ENCODE measurements at places on chromosomes 5 and 9.
A peak's percentile ranks its signal among the peaks of the same experiment; 100 is the strongest.

GRCh38 chr5:144088206-144089064 lies 82.0 kb downstream of the YIPF5 start:
- no peak for DNase-seq

DNA sequence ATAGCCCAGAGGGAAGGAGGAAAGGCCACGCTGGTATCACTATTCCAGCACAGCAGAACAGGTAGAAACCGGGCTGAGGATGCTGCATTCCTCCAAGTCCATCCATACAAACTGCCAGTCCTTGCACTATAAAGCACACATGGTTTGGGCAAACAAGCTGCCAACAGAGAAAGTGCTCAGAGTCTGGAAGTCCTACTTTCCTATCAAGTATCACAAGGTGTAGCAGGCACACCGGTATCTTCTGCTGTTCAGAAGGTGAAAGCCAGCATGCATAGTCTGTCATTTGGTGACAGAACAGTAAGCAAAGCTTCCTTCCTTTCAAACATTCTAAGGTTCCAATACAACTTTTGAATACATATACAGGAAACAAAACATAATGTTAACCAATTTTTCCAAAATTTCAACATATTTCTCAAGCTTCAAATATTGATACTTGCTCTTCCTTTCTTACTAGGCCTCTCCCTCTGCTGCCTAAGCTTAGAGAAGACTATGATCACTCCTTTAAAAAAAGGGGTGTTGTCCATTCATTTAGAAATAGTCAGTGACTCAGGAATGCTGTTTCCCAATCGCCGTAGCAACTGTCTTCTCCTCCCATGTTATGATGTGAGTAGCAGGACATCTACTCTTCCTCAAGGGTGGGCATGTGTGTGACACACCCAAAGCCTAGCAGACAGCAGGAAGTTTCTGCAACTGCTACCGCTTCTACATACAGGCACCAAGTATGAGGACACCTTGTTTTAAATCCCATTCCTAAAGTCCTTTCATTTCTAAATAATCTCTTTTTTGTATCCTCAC lies 14.7 kb downstream of the DIAPH1 start:
- no peak for DNase-seq

DNA sequence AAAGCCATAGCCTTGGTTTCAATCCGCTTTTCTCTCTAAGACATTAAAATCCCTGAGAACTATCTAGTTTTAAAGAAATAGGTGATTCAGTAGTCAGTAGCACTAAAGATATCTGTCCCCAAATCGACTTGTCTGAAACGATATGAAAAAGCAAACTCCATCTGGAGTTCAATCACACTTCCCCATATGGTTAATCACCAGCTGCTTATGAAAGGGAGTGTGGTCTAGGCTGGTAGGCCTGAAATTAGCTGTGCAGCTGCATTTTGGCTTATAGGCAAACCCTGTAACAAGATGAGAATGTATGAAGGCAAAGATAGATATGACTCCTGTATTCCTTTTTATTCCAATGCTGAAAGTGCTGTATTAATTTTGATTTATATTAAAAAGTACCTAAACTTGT lies 65.9 kb downstream of the DMRTA1 start:
- no peak for DNase-seq

GRCh38 chr9:111937781-111938426 lies 41.3 kb downstream of the UGCG start:
- peak; percentile 33 for DNase-seq

- no peak for DNase-seq
Measured at GRCh38 chr9:96420468-96421219, 2.5 kb upstream of the ZNF367 start.

GRCh38 chr5:6788439-6788838 lies 75.2 kb downstream of the TENT4A start:
- no peak for DNase-seq

DNA sequence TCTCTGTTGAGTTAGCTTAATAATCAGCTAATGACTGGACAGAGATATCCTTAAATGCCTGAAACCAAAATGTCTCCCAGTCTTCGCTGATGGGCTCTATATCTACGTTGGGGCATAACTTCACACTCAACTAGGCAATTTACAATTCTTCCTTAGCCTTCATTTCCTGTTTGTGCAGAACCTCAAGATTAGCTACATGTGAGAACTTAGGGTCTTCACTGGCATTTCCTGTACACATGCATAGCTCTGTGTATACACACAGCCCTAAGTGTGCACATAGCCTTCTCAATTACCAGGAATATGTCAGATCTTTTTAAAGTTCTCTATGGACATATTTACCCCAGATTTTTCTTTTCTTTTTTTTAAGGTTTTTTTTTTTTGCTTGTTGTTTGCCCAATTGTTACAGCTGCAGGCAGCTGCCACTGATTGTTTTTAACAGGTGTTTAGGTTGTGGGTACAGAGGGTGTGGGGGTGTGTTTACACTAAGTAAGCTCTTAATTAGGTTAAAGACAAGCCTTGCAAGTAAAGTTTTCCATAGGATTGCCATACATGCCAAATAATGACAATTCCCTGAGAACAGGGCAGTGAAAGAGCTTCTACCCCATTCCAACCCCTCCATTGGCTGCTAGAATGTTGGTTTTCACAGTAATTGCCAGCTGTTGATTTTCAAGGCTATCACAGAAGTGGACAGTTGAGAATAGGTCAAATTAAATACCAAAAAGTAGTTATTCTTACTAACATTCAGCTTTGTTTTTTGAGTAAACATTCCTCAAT lies 441.0 kb downstream of the TLE4 start:
- no peak for DNase-seq

- peak; percentile 14 for DNase-seq
Measured at GRCh38 chr9:4366591-4367330, 66.9 kb upstream of the GLIS3 start.

DNA sequence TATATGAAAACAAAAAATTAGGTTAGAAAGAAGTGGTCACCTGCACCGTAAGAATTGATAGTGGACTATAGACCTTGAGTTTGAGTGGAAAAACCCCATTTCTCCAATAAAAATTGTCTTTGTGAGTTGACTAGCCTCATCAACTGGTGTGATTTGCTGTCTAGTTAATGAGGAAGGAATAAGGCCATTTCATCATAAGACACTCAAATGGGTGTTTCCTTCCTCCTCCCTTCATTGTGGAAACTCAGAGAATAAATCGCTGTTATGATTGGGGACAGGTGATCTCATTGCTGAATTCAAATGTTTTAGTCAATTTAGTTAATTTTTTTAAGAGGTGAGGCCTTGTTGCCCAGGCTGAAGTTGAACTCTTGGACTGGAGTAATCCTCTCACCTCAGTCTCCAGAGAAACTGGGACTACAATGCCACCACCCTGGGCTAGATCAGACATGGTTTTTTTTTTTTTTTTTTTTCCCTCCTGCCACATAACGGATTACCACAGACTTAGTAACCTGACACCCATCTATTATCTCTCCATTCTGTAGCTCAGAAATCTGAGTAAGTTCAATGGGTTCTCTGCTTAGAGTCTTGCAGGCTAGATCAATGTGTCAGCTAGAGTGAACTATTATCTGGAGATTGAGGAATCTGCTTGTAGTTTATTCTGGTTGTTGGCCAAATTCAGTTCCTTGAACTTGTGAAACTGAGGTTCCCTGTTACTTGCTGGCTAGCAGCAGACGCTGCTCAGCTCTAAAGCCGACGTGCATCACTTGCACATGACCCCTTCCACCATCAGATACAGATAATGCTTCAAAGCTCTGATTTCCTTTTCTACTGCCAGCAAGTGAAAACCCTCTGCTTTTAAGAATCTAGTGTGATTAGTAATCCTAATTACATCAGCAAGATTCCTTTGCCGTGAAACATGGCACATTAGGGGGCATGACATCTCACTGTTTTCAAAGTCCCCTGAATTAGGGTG lies 663.8 kb upstream of the CDH9 start:
- DNase-seq: no peak

GRCh38 chr9:37840560-37841194 lies 40.1 kb downstream of the DCAF10 start:
- no peak for DNase-seq

GRCh38 chr5:61207884-61208283 lies 45.6 kb upstream of the SMIM15 start:
- no peak for DNase-seq

DNA sequence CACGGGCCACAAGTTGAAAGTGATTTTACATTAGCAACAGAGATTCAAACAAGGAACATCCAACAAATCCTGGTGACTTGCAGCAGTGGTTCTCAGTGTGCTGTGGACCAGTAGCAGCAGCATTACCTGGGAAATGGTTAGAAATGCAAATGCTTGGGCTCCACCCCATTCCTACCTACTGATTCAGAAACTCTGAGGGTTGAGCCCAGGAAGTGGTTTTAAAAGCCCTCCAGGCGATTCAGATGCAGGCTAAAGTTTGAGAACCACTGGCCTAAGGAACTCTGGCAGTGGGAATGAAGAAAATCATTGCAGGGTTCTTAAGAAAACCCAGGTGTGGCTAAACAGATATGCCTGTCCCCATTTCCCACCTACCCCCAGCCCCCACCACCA lies 398.8 kb downstream of the ENC1 start:
- no peak for DNase-seq

GRCh38 chr9:97076238-97076637 lies 37.3 kb upstream of the CTSV start:
- no peak for DNase-seq

DNA sequence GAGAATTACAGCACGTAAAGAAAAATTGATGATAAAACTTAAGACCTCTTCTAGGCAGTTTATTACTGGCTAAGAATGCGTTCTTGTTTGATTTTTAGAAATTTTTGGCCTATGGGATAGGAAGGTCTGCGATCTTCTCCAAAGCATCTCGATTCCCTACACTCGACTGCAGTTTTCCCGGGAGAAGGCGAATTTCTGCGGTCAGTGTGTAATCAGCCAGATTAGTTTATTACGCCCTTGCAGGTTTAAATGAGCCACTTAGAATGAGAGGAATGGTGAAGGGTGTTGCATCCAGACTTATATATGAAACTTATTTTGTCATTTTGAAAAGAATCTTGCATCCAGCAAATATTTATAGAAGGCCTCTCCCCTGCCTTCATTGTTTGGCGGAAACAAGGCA lies 1.2 kb downstream of the MTAP start:
- no peak for DNase-seq

DNA sequence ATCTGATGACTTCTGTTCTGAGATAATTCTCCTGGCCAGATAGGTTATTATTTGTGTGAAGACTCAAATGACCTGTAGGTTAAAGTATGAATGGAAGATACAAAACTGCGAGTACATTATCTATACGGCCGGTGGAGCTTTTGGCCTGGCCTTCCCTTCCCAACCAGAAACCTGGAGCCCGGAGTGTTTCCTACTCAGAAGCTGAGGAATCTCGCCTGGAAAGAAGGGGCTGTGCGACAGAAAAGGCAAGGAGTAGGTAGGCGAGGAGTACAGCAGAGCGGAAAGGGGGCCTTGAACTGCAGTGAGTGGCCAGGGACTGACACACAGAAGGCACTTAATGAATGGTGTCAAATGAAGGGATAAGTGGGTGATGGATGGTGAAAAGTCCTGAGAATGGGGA lies 34.6 kb downstream of the ANGPTL2 start:
- DNase-seq: no peak

GRCh38 chr5:79640571-79641055 lies 28.4 kb downstream of the TENT2 start:
- no peak for DNase-seq

DNA sequence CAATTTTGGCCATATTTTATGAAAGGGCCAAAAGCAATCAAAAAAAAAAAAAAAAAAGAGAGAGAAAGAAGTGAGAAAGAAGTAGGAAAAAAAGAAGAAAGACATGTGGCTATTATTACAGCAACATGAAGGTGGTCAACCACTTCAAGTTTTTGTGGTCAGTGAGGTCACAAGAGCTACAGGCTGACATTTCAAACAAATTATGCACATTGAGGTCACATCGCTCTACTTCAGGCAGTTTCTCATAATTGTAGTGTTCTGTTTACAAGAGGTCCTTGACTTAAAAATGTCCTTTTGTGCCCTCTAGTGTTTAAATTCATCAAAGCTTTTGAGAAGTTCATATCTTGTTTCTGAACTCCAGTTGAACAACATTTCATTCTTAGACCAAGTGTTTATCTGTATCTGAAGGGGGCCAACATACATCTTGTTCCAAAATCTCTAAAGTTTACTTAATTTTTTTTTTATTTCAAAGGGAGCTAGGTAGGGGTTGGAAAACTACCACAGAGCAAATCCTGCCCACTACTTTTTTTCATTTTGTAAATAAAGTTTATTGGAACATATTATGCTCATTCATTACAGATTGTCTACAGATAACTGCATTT lies 513.1 kb downstream of the PDE4D start:
- DNase-seq: no peak

DNA sequence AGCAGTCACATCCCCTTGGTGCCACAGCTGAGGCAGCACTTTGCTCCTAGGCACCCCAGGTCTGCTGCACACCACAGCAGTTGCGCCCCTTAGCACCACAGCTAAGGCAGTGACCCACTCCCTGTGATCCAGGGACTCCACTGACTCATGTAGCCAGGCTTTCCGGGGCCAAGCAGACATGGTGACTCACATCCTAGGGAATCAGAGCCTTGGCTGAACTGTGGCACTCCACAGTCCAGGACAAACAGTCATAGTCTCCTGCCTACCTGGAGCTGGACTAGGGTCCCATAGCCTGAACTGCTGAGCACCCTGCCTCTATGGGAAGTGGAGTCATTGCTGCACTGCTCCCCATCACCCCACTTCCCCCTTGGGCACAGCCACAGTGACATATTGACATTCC lies 338.7 kb downstream of the NPR3 start:
- DNase-seq: no peak

DNA sequence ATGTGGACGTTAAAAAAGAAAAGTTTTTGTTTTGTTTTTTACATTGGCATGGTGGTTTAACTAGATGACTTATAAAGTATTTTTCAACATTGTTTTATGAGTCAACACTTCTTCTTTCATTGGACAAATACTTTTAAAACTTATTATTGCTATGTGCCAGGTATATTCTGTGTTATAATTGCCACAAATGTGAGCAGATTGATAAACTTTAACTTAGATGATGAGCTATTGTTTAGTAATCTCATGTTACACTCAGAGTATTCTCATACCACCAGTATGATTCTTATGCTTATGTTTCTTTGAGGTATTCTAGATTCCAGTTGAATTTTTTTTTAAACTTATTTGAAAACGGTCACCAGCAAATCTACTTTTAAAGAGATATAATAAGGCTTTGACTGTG lies 60.3 kb downstream of the RASA1 start:
- no peak for DNase-seq

DNA sequence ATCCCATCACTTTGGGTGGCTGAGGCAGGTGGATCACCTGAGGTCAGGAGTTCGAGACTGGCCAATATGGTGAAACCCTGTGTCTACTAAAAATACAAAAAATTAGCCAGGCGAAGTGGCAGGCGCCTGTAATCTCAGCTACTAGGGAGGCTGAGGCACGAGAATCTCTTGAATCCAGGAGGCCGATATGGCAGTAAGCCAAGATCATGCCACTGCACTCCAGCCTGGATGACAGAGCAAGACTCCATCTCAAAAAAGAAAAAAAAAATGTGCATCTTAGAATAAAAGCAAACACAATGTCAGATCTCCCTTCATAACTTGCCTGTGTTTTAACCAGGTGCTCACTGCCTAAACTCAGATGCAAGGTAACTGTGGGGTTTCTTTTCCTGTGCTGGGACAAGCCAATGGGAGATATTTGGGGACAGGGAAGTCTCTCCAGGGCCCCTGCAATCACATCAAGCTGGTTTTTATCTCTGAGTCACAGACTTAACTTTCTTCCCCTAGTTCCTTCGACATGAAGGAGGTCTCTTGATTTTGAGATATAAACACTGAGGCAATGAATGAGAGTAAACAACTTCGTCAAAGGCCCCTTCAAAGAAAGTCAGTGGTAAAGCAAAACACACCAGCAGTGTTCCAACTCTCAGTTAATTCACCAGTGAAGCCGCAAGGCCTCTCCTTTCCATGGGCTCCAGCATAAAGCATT lies 99.1 kb downstream of the SNX18 start:
- DNase-seq: no peak

- no peak for DNase-seq
Measured at GRCh38 chr9:19030899-19031298, 2.1 kb downstream of the SAXO1 start.

Data from activated CD4-positive, alpha-beta T cell treated with anti-CD3 and anti-CD28 coated beads, Interleukin-2, amount 50 U/mL, for 1 hour (primary cell).